ENCODE measurements at places on chromosomes 4 and X.

DNA sequence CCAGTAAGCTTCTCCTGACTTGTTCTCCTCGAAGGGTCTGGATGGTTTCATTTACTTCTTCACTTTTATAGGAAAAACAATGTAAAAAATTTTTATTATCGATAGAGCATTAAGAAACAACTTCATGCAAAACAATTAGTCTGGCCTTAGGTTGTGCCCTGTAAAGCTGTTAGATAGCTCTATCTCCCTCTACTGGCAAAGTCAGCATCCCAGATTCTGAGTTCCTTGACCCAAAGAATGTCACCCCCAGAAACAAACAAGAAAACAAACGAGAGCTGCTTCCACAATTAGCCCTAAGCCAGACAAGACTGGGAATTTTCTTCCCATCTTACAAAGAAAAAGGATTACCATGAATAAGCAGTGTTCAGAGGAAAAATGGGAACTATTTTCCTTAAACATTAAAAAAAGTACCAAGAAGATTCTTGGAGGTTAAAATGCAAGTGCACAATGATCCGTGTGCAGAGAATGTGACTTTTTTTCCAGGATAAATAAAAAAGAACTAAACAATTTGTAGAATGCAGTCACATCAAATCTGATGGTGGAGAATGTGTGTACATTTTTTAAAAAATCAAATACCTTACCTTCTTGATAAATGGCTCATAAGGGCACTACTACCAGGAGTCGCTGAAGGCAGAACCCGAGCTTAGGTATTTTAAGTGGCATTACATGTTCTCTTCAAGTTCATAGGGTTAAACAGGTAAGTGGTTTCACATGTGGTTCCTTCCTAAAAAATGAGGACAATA lies 293.2 kb downstream of the FBXO8 start:
- no peaks in the 10 kb centered on the region for H3K36me3 ChIP-seq
- H3K4me1 ChIP-seq, result peaks cover 5% of the 10 kb centered on the region
- no peaks in the 10 kb centered on the region for H3K27me3 ChIP-seq
- no peak overlapping the region for H3K4me3 ChIP-seq
- no peak overlapping the region for H3K27ac ChIP-seq

- no peak overlapping the region for H3K4me3 ChIP-seq
- DNase-seq, result no peak
- no peak overlapping the region for H3K27ac ChIP-seq
- peaks cover 92% of the 10 kb centered on the region for H3K36me3 ChIP-seq
- peaks cover 22% of the 10 kb centered on the region for H3K4me1 ChIP-seq
Observed at GRCh38 chr4:10087152-10087791, 29.3 kb downstream of the WDR1 start.

GRCh38 chrX:110442635-110443034 lies 84.0 kb downstream of the RTL9 start:
- H3K27me3 ChIP-seq, result peaks cover 5% of the 10 kb centered on the region
- H3K4me1 ChIP-seq, result no peaks in the 10 kb centered on the region
- H3K36me3 ChIP-seq, result no peaks in the 10 kb centered on the region
- no peak overlapping the region for H3K4me3 ChIP-seq
- DNase-seq, result no peak

DNA sequence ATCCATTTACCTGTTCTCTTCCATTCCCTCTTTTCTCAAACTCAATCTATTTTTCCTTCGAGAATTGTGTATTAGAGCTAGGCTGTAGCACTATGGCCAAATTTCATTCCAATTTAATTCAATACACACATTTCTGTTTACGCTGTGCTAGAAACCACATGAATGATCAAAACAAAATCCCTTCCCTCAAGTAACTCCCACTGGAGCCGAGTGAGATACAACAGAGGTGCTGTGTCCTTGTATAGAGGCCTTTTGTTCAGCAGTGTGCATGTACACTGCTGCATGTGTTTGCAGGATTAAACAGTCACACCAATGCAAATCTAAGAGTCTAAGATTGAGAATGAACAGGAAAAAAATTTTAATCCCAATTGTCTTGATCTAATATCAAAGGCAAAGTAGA lies 734.2 kb downstream of the RAPGEF2 start:
- H3K4me3 ChIP-seq, result no peak overlapping the region
- no peaks in the 10 kb centered on the region for H3K36me3 ChIP-seq
- no peaks in the 10 kb centered on the region for H3K4me1 ChIP-seq

DNA sequence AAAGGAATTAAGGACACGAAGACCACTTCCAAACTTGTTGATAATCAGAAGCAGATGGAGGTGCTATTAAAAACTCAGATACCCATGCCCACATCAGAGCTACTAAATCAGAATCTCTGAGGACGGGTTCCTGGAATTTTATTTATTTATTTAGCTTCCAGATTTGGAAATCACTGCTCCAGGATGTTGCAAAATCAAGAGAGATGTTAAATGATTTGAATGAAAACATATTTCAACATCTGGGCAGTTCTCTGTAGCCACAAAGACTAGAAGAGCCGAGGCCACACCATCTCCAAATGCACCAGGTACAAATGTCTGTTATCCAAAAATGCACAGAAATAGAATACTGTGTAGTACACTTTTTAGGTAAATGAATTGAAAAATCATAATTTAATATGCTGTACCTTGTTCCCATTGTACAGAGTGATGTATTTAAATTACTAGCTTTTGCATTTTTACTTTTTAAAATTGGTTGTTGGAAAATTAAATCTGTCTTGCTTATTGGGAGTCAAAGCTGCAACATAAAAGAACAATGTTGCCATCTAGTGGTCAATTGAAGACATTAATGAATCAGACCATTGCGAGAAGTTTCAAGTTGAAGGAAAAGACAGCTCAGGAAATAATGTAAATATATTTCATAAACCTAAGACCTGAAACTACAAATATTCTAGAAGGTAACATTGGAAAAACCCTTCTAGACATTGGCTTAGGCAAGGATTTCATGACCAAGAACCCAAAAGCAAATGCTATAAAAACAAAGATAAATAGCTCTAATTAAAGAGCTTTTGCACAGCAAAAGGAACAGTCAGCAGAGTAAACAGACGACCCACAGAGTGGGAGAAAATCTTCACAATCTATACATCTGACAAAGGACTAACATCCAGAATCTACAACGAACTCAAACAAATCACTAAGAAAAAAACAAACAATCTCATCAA lies 151.3 kb upstream of the TTC29 start:
- H3K36me3 ChIP-seq, result no peaks in the 10 kb centered on the region
- H3K27me3 ChIP-seq, result no peaks in the 10 kb centered on the region
- no peak overlapping the region for H3K27ac ChIP-seq
- H3K4me3 ChIP-seq, result no peak overlapping the region

GRCh38 chr4:173752610-173753230 lies 222.7 kb upstream of the HAND2 start:
- no peaks in the 10 kb centered on the region for H3K27me3 ChIP-seq
- H3K27ac ChIP-seq, result no peak overlapping the region
- H3K4me1 ChIP-seq, result no peaks in the 10 kb centered on the region
- no peak for DNase-seq
- H3K36me3 ChIP-seq, result no peaks in the 10 kb centered on the region

DNA sequence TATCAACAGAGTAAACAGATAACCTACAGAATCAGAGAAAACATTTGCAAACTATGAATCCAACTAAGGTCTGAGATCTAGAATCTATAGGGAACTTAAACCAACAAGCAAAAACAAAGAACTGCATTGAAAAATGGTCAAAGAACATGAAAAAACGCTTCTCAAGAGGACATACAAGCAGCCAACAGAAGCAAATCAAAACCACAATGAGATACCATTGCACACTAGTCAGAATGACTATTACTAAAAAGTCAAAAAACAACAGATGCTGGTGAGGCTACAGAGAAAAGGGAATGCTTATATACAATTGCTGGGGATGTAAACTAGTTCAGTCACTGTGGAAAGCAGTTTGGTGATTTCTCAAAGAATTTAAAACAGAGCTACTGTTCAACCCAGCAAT lies 255.7 kb downstream of the TMEM47 start:
- DNase-seq, result no peak
- no peak overlapping the region for H3K27ac ChIP-seq
- H3K36me3 ChIP-seq, result no peaks in the 10 kb centered on the region
- no peak overlapping the region for H3K4me3 ChIP-seq
- no peaks in the 10 kb centered on the region for H3K4me1 ChIP-seq

DNA sequence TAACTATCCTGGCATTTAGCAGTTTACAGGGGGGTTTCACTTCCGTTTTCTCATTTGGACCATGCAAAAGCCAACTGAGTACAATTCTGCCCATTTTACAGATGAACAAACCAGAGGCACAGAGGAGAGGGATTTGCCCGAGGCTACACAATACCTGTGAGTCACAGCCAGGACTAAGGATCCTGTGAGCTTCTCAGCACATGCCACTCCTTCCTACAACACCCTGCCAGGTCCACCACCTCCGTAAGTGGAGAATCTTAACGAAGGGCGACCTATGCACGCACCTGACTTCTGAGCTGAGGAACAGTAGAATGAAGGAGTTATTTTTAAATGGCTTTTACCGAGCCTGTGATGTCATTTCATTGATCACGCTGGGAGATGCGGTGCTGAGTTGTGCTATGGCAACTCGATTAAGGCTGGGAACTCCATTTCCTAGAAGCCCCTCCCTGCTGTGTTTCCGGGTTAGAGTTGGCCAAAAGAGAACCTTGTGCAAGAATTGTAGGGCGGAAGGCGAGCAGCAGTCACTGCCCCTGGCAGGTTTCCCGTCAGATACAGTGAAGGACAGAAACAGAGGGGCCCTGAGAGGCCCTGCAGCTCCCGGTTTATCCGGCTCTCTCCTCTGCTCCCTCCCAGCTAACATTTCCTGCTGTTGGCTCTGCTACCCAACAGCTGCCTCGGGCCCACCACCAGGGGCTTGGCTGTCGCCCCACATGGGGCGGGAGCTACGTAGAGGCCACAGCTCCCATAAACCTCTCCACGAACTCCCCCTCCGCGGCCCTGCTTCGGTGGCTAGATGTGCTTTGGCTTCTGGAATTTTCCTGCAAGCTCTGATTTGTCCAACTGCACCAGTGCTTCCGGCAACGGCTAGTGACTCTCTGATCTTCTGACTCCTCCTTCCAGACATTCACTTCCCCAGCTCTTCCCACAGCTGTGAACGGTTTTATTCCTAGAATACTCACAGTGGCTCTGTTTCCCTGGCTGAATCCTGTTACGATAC lies 75.1 kb upstream of the USP9X start:
- no peaks in the 10 kb centered on the region for H3K4me1 ChIP-seq
- H3K36me3 ChIP-seq, result no peaks in the 10 kb centered on the region
- H3K27ac ChIP-seq, result peak overlapping the region; percentile 90
- peak overlapping the region; percentile 43 for H3K4me3 ChIP-seq
- H3K27me3 ChIP-seq, result no peaks in the 10 kb centered on the region

DNA sequence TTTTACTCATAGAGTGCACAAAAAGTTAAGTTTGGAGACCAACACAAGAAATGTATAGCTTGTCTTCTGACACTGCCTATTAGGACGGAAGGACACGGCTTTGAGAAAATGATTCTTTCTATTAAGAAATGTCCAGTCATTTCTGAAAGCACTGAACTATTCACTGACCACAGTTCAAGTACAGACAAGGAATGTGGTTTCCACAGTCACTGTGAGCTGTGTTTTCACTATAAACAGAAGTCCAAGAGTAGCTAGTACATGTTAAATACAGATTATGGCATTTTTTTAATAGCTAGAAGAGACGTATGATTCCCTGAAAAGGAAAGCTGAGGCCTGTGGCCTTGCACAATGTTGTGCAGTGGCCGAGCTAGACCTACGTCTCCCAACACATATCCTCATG lies 115.1 kb upstream of the GPM6A start:
- no peaks in the 10 kb centered on the region for H3K27me3 ChIP-seq
- no peak for DNase-seq
- H3K27ac ChIP-seq, result no peak overlapping the region
- no peak overlapping the region for H3K4me3 ChIP-seq
- no peaks in the 10 kb centered on the region for H3K36me3 ChIP-seq

GRCh38 chr4:30720661-30721184 lies 554 bp downstream of the PCDH7 start:
- peak overlapping the region; percentile 45 for H3K4me3 ChIP-seq
- H3K4me1 ChIP-seq, result peaks cover 50% of the 10 kb centered on the region
- H3K27ac ChIP-seq, result no peak overlapping the region
- no peak for DNase-seq
- H3K27me3 ChIP-seq, result peaks cover 52% of the 10 kb centered on the region

DNA sequence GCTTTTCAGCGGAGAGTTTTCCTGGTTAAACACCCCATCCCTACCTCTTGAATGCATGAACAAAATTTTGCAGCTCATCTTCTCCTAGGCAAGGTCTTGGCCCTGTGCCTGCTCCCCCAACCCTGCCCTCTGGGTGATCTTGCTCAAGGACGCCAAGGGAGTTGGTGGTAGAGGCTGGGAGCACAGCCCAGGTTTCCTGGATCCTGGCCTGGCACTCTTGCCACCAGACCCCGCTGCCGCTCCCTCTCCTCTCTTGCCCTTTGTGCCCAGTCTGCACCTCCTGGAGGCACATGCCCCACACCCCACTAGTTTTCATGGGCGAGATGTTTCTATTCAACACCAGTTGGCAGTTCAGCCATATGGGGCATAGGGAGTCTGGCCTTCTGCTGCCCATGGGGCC lies 37.3 kb downstream of the TSC22D3 start:
- H3K27me3 ChIP-seq, result no peaks in the 10 kb centered on the region
- peak overlapping the region; percentile 67 for H3K27ac ChIP-seq
- H3K4me1 ChIP-seq, result peaks cover 37% of the 10 kb centered on the region
- DNase-seq, result no peak
- H3K4me3 ChIP-seq, result no peak overlapping the region
- H3K36me3 ChIP-seq, result no peaks in the 10 kb centered on the region

GRCh38 chr4:140607852-140608251 lies 39.1 kb upstream of the UCP1 start:
- H3K27ac ChIP-seq, result no peak overlapping the region
- no peaks in the 10 kb centered on the region for H3K36me3 ChIP-seq
- DNase-seq, result no peak
- no peaks in the 10 kb centered on the region for H3K27me3 ChIP-seq
- no peak overlapping the region for H3K4me3 ChIP-seq

DNA sequence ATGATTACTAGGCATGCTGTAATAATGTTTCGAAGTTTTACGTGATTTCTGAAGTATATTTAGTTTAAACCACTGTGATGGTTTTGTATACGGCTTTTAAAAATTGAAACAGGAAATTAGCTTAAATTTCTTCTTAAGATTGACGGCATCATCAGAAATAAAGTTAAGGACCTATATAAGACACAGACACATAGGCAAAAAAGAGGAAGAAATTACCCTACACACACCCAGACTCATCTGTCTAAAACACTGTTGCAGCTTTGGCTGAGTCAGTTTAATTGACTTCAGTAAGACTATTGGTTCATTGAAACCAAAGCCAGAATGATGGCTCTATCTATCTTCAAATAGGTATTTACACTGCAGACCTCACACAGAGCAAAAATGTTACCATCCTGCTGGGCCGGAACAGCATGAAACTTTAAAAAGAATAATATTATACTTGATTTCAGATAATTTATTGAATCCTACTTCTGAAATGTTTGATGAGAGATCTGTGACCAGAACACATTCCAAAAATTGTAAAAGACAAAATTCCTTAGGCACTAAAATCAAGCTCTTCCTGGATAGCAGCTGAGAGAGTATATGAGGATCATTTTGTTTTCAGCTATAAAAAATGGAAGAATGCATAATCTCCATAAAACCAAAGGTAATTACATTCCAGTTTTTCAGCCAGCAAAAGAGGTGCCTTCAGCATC lies 4.5 kb downstream of the HHIP start:
- DNase-seq, result no peak
- H3K27me3 ChIP-seq, result no peaks in the 10 kb centered on the region
- H3K4me3 ChIP-seq, result no peak overlapping the region
- no peak overlapping the region for H3K27ac ChIP-seq
- H3K36me3 ChIP-seq, result no peaks in the 10 kb centered on the region

GRCh38 chrX:129842510-129843208 lies 1.0 kb downstream of the ZDHHC9 start:
- no peaks in the 10 kb centered on the region for H3K36me3 ChIP-seq
- no peaks in the 10 kb centered on the region for H3K27me3 ChIP-seq
- H3K4me3 ChIP-seq, result peak overlapping the region; percentile 71
- H3K27ac ChIP-seq, result peak overlapping the region; percentile 86

GRCh38 chrX:50704360-50704759 lies 109.6 kb downstream of the SHROOM4 start:
- no peak for DNase-seq
- H3K27me3 ChIP-seq, result no peaks in the 10 kb centered on the region
- H3K4me3 ChIP-seq, result no peak overlapping the region
- no peaks in the 10 kb centered on the region for H3K36me3 ChIP-seq

All from upper lobe of left lung (tissue), 6 donors.